ENCODE measurements at places on chromosomes 7 and 10.

GRCh38 chr7:33459340-33459751, 330.0 kb downstream of the BBS9 start:
- no peak for DNase-seq

- no peak for DNase-seq
These were observed 7.4 kb downstream of the TAS2R41 start for GRCh38 chr7:143485094-143485493.

DNA sequence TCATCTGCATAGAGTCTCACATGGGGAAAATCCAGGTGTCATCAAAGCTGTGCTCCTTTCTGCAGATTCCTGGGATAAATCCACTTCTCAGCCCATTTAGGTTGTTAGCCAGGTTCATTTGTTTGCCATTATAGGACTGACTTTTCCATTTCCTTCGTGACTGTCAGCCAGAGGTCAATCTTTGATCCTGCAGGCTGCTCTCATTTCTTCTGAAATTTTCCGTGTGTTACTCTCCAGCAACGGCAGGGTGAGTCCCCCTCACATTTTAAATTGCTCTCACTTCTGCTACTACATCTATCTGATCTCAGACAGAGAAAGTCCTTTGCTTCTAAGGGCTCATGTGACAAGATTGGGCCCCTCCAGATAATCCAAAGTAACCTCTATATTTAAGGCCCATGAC, 150.7 kb upstream of the BET1 start:
- DNase-seq = no peak

GRCh38 chr7:17307969-17308648, 9.7 kb downstream of the AHR start:
- DNase-seq = no peak

DNA sequence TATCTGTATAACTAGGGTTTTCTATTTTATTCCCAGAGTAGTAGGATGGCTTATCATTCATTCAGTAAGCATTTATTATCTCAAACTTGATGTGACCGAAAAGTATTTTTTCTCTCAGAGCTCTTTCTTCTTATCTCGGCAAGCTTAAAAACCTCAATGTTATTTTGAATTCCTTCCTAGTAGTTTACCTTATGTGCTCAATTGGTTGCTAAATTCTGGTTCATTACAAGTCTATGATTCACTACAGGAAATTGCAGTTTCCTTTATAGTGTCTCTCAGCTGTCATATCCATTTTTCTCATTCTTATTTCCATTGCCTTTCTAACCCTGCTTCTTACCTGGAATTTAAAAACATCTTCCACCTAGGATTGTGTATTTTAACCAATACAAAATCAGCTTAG, 12.6 kb upstream of the ICA1 start:
- DNase-seq = no peak

GRCh38 chr10:3867454-3868270, 82.7 kb upstream of the KLF6 start:
- DNase-seq = no peak

DNA sequence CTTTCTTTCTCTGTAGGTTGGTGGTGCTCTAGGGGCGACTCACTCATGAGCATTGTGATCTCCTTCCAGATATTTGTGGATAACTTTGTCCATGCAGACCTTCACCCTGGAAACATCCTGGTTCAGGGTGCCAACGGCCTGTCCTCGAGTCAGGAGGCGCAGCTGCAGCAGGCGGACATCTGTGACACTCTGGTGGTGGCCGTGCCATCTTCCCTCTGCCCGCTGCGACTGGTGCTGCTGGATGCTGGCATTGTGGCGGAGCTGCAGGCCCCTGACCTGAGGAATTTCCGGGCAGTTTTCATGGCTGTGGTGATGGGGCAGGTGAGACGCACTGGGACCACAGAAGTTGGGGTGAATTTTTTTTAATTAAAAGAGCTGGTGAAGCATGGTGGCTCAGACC, 9.6 kb upstream of the NDUFB2 start:
- no peak for DNase-seq

DNA sequence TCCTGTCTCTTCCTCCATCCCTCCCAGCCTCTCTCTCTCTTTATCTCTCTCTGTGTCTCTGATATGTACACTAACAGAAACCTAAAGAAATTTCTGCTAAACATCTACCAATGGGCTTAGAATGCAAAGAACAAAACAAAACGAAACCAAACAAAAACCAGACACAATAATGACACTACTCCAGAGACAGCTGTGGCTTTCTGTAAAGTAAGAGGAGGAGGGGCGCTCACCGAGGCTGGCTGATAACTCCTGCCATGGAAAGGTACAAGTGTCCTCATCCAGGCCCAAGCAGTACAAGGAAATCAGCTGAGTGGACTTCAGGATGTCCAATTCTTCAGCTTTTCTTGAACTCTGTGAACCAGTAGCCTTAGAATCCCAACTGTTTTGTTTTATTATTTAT, 70.4 kb upstream of the FZD8 start:
- DNase-seq = no peak

- no peak for DNase-seq
These were observed 886.1 kb downstream of the SORCS1 start for GRCh38 chr10:106278383-106278782.

DNA sequence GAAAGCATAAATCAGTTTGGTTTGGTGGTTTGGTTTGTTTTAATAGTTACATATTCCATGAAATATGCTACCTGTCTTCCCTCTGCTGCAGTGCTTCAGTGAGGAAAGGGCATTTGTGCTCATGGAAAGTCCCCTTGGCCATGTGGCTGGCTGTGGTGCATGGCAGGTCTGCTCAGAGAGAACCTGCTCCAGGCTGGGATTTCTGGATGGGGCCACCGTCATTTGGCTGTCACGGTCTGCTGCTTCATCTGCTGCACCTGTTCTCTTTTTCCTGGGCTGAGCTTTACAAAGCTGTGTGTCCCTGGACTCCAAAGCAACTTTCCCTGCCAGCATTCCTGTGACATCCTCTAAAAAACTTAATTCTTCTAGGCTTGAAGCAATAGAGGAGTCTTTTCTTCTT, 8.9 kb downstream of the CDK14 start:
- DNase-seq = no peak

- no peak for DNase-seq
These were observed 72.2 kb upstream of the PODXL start for GRCh38 chr7:131628634-131629033.

GRCh38 chr7:150801946-150802771, 1.6 kb downstream of the TMEM176A start:
- DNase-seq = no peak

- no peak for DNase-seq
These were observed 21.8 kb upstream of the YWHAG start for GRCh38 chr7:76380623-76380966.

- DNase-seq = no peak
These were observed 84.5 kb downstream of the ATXN7L1 start for GRCh38 chr7:105791926-105792325.

GRCh38 chr7:97499204-97499603, 232.7 kb upstream of the TAC1 start:
- DNase-seq = peak; percentile 7

DNA sequence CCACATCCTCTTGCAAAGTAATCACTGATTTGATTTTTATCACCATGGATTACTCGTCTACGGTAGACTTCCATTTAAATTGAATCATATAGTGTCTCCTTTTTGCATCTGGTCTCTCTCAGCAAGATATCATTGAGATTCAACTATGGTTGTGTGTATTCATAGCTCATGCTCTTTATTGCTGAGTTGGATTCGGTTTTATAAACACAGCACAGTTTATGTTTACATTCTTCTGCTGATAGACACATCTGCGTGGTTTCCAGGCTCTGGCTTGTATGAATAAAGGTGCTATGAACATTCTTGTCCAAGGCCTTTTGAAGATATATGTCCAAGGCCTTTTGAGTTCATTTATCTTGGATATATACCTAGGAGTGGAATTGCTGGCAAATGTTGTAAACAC, 356.5 kb upstream of the CELF2 start:
- no peak for DNase-seq

- DNase-seq = no peak
These were observed 71.0 kb downstream of the CASD1 start for GRCh38 chr7:94580601-94581000.

GRCh38 chr10:120941501-120941900, 90.3 kb downstream of the WDR11 start:
- DNase-seq = no peak

DNA sequence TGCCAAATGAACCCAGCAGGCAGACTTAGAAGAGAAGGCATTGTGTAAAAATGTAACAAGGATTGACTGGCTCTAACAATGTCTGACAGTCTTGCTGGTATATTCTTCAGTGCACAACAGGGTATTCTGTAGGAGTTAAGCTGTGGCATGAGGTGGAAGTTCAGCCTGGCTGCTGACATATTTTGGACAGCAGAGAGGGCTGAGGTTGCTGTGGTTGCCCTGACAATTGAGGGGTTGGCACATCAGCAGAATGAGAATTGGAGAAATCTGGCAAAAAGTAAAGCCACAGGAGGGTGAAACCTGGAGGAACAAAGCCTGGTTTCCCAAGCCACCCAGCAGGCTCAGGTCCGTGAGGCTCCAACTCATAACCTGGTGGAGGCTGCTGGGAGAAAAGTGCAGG, 220.2 kb downstream of the JAZF1 start:
- DNase-seq = no peak

- no peak for DNase-seq
These were observed 25.6 kb upstream of the PIK3AP1 start for GRCh38 chr10:96745950-96746349.

- no peak for DNase-seq
These were observed 26.4 kb downstream of the MYL10 start for GRCh38 chr7:101602484-101603241.

DNA sequence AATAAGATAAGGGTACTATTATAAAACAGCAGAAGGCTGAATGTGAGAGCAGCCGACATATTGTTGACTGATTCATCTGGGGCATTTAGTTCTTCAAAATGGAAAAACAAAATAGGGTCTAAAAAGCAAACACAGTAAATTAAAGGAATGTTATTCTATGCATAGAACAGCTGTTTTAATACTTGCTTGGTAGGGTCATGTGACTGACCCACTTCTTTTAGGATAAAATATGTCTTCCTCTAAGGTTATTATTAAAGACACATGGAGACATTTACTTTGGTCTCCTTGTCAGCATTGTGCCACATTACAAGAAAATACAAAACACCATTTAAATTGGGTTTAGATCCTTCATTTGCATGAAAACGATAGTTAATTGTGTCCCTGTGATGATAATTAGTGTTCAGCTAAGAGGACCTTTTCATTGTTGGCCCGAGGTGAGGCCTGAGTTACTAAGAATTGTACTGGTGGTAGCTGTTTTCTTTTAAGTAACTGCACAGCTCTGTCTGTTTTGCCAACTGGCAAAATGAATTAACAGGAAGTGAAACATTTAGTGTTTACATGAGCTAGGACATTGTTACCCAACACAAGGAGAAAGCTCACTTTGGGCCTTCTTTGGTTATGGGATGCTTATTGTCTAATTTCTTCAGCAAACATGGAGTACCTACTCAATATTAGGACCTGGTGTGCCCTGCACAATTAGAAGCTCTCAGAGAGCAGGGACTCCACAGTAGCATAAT, 764.4 kb downstream of the LRMDA start:
- no peak for DNase-seq

DNA sequence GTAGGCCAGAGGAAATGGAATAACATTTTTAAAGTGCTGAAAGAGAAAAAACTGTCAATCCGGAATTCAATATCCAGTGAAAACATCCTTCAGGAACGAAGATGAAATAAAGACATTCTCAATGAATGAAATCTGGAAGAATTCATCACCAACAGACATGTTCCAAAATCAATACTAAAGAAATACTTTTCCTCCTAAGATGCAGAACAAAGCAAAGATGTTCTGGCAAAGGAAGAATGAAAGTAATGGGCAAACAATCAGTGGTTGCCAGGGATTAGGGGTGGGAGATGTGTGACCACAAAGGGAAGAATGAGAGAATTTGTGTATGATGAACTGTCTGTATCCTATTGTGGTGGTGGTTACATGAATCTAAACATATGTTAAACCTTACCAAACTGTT, 52.8 kb upstream of the EEPD1 start:
- no peak for DNase-seq

- no peak for DNase-seq
These were observed 33.9 kb downstream of the BCAP29 start for GRCh38 chr7:107613948-107614347.

DNA sequence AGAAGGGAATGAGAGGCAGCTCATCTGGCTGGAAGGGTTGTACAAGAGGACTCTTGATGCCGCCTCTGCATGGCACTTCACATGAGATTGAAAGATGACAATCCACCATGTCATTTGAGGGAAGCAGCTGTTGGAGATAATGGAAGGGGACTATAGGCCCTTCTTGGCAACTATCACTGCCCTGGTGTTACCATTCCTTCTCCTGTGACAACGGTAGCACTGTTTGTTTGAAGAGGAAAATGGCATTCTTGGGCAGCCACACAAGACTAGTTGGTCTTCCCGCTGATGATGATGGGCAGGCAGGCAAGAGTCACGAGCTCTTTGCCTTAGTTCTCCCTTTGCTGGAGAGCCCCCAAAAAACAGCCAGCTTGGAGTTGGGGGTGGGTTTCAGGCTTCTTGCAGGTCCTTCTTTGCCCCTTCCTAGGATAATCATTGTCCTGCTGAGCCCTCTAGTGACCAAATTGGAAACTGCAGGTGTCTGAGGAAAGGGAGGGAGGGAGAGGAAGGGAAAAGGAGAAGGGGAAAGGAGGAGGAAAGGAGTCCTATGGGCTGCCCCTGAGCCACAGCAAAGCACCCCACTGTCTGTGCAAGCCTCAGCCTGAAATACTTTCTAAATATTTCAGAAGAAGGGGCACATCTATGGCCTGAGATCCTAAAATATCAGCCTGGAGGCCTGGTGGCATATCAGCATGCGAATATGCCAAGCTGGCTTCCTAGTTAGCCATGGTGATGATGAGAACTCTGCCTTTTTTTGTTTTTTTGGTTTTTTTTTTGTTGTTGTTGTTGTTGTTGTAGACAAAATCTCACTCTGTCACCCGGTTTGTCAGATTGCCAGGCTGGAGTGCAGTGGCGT, 165.6 kb upstream of the KMT2E start:
- no peak for DNase-seq

GRCh38 chr10:119177708-119178371, 772 bp downstream of the PRDX3 start:
- DNase-seq = no peak

DNA sequence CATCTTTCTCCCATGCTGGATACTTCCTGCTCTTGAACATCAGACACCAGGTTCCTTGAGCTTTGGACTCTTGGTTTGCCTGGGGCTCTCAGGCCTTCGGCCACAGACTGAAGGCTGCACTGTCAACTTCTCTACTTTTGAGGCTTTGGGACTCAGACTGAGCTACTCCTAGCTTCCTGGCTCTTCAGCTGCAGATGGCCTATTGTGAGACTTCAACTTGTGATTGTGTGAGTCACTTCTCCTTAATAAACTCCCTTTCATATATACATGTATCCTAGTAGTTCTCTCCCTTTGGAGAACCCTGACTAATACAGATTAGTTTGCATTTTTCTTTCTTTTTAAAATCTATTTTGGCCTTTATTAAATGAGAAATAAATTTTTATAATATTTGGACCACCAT, 276.2 kb upstream of the SEMA3C start:
- DNase-seq = no peak

Data from 8988T (cell line).